ENCODE measurements at places on chromosomes 6 and 20.

- DNase-seq: peak; percentile 21
Measured at GRCh38 chr6:53728570-53729194, 63.1 kb upstream of the KLHL31 start.

GRCh38 chr20:10470276-10470675, 35.2 kb downstream of the SLX4IP start:
- DNase-seq: no peak

GRCh38 chr6:11711984-11712711, 66.5 kb downstream of the ADTRP start:
- no peak for DNase-seq

GRCh38 chr20:12966468-12967085, 42.2 kb upstream of the SPTLC3 start:
- DNase-seq: no peak
